ENCODE measurements at places on chromosomes 1 and 21. TPM values are rescaled to one million over a fixed set of nuclear protein-coding genes. Genes with fewer than 3 reads are reported as not detected.

TMEM50A gene
- 129 TPM for total RNA-seq

BRDT gene
- not detected for total RNA-seq

PDZK1IP1 gene
- total RNA-seq: not detected

PGD gene
- 565 TPM for total RNA-seq

HENMT1 gene
- total RNA-seq: 2.3 TPM

C1orf53 gene
- 2.2 TPM for total RNA-seq

ADGRL4 gene
- total RNA-seq: 6.9 TPM

SDHB gene
- total RNA-seq: 97.8 TPM

AADACL3 gene
- total RNA-seq: not detected

LAX1 gene
- not detected for total RNA-seq

RPE65 gene
- total RNA-seq: not detected

ZC3H12A gene
- 10.8 TPM for total RNA-seq

FCRLA gene
- 1.5 TPM for total RNA-seq

LENEP gene
- total RNA-seq: not detected

SPOCD1 gene
- 76.4 TPM for total RNA-seq

PDZK1 gene
- 1.3 TPM for total RNA-seq

KAZN gene
- 3.3 TPM for total RNA-seq

C1QTNF12 gene
- 5.1 TPM for total RNA-seq

ABCG1 gene
- 4.5 TPM for total RNA-seq

CSF3R gene
- total RNA-seq: not detected

SERPINC1 gene
- total RNA-seq: 0.17 TPM

OR2T35 gene
- not detected for total RNA-seq

ZNF691 gene
- 10.5 TPM for total RNA-seq

GBP7 gene
- total RNA-seq: not detected

KRTAP7-1 gene
- total RNA-seq: not detected

OR2M3 gene
- total RNA-seq: not detected

C8A gene
- under 0.01 TPM for total RNA-seq

EEIG2 gene
- 33.9 TPM for total RNA-seq

CYP4X1 gene
- 0.17 TPM for total RNA-seq

LORICRIN gene
- total RNA-seq: not detected

OPRD1 gene
- total RNA-seq: under 0.01 TPM

PLA2G2C gene
- not detected for total RNA-seq

MAPKAPK2 gene
- 52.4 TPM for total RNA-seq

MRPL39 gene
- 44.4 TPM for total RNA-seq

DNASE2B gene
- not detected for total RNA-seq

C4BPA gene
- total RNA-seq: not detected

SNX7 gene
- 46.5 TPM for total RNA-seq

PDE9A gene
- total RNA-seq: 0.50 TPM

OR2T33 gene
- not detected for total RNA-seq

ATP1A2 gene
- 0.58 TPM for total RNA-seq

SH2D1B gene
- not detected for total RNA-seq

KIF21B gene
- under 0.01 TPM for total RNA-seq

FCAMR gene
- not detected for total RNA-seq

ATG4C gene
- total RNA-seq: 9.7 TPM

DEDD gene
- total RNA-seq: 35.9 TPM
